Tongue (tissue), 3 donors: ENCODE measurements at places on chromosomes 2 and 18.
A peak's percentile ranks its signal among the peaks of the same experiment; 100 is the strongest.

DNA sequence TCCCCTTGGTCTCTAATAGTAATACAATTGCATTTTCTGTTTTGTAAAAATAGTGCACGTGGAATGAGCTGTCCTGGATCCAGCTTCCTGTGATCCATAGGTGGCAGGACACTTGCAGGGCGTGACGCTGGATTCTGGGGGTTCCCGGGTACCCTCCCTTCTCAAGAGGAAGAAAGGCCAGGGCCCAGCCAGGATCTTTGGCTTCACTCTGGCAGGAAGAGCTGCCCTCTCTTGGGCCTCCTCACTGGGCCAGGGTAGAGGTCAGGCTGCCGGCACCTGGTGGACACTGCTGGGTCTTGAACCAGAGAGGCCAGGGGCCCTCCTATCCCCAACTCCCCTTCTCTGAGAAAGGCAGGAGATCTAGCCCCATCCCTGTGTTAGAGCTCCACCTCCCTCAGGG lies 37.8 kb upstream of the OTOF start:
- no peak for DNase-seq

- no peak for DNase-seq
Observed at GRCh38 chr2:222313816-222314215, 15.0 kb upstream of the PAX3 start.

GRCh38 chr2:111029181-111029927 lies 91.4 kb upstream of the BCL2L11 start:
- DNase-seq, result no peak

DNA sequence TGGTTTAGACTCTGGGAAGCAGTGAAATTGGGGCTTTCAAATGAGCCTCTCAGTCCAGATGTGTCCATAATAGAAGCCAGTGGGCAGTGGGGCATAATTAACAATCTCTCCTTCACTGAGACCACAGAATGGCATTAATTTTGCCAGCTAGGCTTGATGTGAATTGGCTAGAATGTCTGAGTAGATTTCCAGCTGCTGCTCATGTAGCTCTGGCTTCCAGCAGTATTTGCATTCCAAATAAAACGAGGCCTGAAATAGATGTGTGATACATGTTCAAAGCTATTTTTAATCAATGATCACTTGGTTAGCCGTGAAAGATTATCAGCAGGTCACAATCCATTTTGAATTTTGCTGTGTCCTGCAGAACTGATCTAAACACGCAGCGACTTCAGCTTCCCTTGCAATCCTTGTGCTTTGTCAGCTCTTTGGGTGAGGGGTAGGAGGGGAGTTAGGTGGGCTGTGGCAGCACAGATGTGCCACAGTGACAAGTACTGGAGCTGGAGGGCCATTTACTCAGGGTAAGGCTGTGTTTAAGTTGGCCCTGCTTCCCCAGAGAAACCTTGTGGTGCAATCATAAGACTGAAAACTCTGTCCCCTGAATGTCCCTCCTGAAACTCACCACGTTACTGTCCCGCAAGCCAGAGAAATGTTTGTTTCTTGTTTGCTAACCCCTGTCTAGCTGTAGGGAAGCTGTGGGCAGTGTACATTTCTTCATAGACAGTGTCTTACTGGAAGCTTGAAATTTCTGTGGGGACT lies 56.9 kb upstream of the TMEM178A start:
- peak; percentile 51 for DNase-seq

GRCh38 chr2:95300450-95300849 lies 3.3 kb downstream of the KCNIP3 start:
- DNase-seq, result peak; percentile 79

- no peak for DNase-seq
Observed at GRCh38 chr2:118752762-118753429, 94.6 kb downstream of the EN1 start.

GRCh38 chr18:56413862-56414261 lies 224.5 kb downstream of the TXNL1 start:
- no peak for DNase-seq

DNA sequence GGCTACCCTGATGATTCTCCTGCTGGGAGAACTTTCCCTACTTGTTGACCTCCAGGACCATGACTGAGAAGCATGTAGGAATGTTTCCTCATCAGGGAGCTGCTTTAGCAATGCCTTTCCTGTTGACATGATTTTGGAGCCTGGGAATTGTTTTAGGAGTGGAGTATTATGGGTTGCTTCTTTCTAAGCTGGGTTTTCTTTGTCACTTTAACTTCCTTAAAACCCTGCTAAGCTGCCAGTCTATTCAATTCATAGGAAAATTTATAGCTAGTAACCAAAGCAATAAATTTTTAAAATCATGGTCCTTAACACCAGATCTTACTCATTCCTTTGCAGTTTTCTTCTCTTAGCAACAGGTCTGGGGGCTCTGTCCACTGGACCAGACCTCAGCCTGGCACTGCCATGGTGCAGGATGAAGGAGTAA lies 125.6 kb upstream of the TACR1 start:
- DNase-seq, result no peak

DNA sequence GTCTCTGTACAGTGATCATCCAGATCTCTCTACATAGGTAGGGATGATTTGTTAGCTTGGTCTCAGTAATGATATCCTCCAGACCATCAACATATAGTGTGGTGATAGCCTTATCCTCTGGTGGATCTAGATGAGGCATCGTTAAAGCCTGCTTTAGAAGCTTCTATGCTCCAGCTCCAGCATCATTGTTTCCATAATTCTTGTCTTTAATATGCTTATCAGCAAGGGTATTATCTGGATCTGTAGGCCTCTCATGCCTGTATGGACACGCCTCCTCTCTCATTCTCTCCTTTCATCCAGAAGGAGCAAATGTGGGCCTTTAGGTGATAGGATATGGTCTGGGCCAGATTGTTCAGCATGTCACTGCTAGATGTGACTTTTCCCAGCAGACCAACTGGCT lies 234.5 kb upstream of the CHST9 start:
- DNase-seq, result no peak

DNA sequence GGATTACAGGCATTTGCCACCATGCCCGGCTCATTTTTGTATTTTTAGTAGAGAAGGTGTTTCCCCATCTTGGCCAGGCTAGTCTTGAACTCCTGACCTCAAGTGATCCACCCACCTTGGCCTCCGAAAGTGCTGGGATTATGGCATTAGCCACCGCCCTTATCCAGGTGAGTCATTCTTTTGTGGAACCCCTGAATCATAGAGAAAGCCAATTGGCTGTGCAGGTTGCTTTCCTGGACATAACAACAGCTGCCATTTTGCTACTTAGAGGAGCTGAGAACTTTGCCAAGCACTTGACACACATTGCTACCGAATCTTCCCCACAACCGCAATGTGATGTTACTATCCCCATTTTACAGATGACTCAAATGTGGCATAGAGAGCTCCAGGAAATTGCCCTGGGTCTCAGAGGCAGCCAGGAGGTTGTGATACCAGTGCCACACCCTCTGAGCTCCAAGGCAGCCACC lies 36.0 kb downstream of the SETBP1 start:
- DNase-seq, result no peak

DNA sequence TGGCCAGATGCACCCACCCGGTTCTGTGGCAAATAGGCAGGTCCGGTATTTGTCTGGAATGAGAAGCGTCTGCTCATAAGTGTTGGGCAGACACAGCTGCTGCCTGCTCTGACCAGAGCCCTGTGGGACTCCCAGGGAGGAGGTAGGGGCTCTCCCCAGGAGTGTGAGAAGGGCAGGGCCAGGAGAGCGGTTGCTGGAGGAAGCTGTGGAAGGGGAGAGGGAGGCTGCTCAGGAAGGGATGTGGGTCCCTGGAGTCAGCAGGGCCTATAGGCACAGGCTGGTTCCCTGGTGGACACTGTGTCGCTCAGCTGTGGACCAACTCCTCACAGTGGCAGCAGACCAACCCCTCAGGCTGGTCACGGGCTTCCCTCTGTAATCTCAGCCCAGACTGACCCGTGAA lies 109.2 kb downstream of the DYSF start:
- DNase-seq, result peak; percentile 35

DNA sequence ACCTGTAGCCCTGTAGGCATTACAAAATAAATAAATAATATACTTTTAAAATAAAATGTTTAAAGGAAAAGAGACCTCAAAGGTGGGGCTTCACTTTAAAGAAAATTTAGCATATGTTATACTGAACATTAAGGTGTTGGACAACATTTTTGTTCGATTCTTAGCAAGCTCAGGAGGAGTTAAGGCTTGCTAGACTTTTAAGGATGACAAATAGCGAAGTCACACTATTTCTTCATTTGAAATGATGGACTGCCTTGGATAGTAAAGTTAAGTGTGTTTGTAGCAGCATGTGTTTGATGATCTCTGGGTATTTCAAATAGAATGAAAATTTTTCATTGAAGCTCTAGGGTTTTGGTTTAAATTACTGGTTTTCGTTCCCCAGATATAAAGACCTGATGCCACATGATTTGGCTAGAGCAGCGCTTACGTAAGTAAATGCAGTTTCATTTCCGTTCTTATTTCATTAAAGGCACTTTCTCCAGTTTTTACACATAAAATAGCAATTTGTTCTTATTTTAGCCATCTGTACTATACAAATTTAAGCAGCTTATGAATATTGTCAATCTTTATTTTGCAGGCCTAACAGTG lies 24.9 kb downstream of the HADHB start:
- DNase-seq, result no peak

GRCh38 chr2:215098875-215099274 lies 39.6 kb downstream of the ABCA12 start:
- DNase-seq, result no peak

DNA sequence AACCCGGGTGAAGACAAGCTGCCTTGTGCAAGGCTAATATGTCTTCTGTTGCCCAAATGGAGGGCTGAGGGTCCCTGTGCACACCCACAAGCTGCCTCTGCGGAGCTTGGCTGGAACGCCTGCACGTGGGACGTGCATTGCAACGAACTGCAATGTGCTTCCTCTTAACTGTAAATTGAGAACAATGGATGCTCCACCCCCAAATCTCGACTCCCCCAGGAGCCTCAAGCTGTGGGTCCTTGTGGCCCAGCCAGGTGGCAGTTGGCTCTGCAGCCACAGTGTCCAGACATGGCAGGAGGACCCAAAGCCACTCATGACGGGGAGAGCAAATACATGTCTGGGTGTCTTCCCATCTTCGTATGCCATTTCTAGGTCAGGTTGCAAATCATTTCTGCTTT lies 90.1 kb downstream of the TWIST2 start:
- no peak for DNase-seq

DNA sequence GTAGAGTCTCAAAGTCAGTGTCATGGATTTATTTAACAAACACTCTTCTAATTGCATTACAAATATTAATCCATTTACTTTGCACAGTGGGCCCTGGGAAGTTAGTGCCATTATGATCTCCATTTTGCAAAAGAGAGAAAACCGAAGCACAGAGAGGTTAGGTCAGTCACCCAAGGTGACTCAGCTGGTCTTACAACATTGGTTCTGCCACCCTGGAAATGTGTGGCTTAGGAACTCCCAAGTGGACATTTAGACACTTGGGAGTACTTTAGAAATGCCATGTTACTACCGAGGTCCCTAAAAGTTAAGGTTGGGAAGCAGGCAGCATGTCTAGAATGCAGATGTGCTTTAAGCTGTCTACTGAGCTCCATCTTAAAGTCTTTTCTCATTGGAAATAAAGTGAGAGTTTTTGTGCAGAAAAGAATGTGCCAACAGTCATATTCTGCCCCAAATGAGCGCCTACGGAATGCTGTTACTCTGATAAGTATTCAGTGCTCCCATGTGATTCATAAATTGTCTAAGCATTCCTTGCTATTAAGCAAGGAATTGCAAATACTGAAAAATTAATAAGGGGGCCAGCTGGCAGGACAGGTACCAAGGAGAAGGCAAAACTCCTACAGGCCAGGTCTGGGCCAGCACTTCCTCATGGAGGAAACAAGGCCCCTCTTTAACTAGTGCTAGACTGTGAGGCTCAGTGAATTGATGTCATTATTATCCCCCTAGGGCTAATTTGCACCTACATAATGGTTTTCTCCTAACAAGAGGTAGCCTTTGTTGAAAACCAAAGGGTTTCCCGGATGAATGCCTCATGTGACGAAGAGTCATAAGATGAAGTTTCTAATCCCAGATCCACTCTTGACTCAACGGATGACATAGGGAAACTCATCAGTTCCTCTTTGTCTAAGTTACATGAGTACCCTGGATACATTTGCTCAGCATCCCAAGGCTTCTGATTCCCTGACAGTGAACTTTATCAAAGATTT lies 16.3 kb downstream of the NRP2 start:
- no peak for DNase-seq

DNA sequence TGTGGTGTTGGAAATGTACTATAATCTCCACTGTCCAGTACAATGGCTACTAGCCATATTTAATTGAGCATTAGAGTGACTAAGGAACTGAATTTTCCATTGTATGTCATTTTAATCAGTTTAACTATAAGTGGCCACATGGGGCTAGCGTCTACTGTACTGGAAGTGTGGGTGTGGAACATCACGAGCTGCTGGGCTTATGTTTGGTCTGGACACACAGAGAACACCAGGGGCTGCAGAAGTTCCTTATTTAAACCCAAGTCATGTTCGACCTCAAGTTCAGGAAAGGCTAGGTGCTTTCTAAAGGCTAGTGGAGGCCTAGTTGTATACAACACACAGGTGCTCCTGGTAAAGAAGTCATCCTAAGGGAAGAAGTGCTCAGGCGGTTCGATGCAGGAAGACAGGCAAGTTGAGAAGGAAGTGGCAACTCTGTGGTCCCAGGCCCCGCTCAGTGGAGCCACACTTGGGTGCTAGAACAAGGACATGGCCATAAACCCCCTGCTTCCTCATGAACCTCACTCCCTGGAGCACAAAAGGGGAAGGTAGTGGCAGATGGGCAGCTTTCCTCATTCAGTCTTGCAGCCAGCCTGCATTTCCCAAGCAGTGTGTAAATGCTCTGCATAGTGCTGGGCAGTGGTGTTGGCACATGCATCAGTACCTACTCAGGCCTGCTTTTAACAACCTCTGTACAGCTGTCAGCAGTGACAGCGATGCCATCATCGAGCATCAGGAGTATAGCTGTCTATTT lies 13.3 kb downstream of the LGALSL start:
- DNase-seq, result no peak

- no peak for DNase-seq
Observed at GRCh38 chr18:67363694-67364093, 152.8 kb downstream of the DSEL start.

DNA sequence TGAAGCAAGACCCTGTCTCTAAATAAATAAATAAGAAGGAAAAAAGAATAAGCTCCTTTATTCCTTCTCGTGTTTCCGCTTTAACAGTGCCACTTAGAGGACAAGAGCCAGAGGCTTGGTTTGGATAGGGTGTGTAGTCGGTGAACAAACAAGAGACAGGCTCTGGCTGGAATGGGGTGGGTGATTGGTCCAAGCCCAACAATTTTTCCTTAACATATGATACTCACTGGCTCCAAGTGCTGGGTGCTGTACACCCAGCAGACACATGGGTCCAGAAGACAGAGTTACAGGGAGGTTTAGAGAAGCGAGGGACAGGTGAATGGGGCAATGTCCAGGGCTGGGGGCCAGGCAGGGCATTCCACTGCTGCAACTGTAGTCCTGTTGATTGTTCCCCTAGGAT lies 77.8 kb downstream of the NCAPH start:
- DNase-seq, result peak; percentile 58

GRCh38 chr18:31161757-31162418 lies 768 bp downstream of the DSC1 start:
- no peak for DNase-seq

- DNase-seq, result no peak
Observed at GRCh38 chr2:99552529-99552928, 62.7 kb upstream of the REV1 start.

- DNase-seq, result no peak
Observed at GRCh38 chr18:68489013-68489792, 225.7 kb downstream of the TMX3 start.
